ENCODE measurements at places on chromosomes 13 and 19. TPM values are rescaled to one million over a fixed set of nuclear protein-coding genes. Genes with fewer than 3 reads are reported as not detected.
A peak's percentile ranks its signal among the peaks of the same experiment; 100 is the strongest.

DNA sequence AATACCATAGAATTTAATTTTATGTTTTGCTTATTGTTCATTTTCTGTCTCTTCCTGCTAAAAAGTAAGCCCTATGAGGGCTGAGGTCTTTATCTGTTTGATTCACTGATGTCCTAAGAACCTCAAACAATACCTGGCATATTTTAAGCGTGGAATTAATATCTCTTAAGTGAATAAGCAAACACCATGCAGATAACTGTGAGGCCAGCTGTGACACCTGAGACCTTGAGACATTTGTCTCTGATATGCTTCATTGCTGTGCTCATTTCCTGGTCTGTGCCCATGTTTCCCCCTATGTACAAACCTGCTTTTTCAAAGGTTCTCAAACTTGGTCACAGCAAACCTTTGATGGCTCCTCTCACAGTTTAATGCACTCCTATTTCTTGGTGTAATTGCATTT is 254.6 kb downstream of the COG6 start:
- H3K27ac ChIP-seq, result no peak overlapping the region
- peaks cover 8% of the 10 kb centered on the region for H3K36me3 ChIP-seq
- H3K27me3 ChIP-seq, result peaks cover 3% of the 10 kb centered on the region
- no peak for DNase-seq

- H3K4me1 ChIP-seq, result peaks cover 2% of the 10 kb centered on the region
- H3K27me3 ChIP-seq, result peaks cover 10% of the 10 kb centered on the region
- no peak overlapping the region for H3K4me3 ChIP-seq
- DNase-seq, result no peak
- H3K27ac ChIP-seq, result no peak overlapping the region
- H3K36me3 ChIP-seq, result no peaks in the 10 kb centered on the region
Measured at GRCh38 chr13:50577806-50578205, 265.7 kb downstream of the DLEU7 start.

DNA sequence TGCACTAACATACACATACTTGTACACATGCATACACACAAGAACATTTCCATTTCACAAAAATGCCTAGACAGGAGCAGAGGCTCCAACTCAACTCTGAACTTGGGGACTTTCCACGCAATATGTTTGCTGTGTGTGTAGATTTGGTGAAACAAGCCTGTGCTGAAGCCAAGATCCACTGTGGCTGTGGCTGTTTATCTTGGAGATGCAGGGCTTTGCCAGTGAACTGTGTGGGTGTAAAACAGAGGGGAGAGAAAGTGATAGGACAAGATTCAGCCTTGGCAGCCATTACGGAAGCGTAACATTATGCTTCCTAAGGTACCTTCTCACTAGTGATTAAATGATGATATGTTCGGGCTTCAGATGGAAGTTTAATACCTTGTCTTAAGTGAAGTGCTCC is 73.2 kb upstream of the MBNL2 start:
- H3K36me3 ChIP-seq, result no peaks in the 10 kb centered on the region
- H3K27me3 ChIP-seq, result peaks cover 13% of the 10 kb centered on the region
- no peak overlapping the region for H3K27ac ChIP-seq
- H3K4me1 ChIP-seq, result no peaks in the 10 kb centered on the region

DNA sequence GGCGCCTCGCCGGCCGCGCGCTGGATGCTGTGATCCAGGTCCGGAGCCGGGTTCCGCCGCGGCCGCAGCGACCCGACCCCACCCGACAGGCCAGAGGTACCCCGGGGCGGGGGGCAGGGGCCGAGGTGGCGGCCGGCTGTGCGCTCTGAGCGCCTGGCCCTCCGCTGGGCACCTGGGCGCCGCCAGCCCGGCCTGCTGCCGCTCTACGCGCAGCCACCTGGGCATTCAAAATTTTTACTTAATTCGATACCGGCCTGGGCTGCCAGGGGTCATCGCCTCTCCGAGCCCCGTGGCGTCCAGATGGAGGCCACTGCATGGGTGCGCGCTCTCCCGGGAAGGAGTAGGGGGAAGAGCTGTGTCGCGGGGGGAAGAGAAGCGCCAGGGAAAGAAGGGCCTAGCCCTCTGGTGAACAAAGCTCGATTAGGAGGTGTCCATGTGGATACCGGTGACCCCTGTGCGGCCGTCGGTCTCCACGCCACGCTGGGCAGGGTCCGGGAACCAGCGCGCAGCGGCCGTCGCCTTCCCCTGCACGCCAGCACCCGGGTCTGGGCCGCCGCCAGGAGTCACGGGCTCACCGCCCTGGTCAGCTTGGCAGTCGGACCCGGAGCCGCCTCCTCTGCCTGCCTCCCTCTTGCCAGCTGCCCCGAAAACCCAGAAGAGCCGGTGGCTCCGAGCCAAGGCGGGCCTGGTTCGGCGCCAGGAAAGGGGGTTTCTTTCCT is 666 bp downstream of the BIVM start:
- peak overlapping the region; percentile 96 for H3K4me3 ChIP-seq
- no peaks in the 10 kb centered on the region for H3K27me3 ChIP-seq
- H3K27ac ChIP-seq, result peak overlapping the region; percentile 87

- peak overlapping the region; percentile 72 for H3K4me3 ChIP-seq
- peaks cover 47% of the 10 kb centered on the region for H3K27me3 ChIP-seq
- no peaks in the 10 kb centered on the region for H3K36me3 ChIP-seq
- DNase-seq, result no peak
Measured at GRCh38 chr19:43638214-43638994, 1.2 kb downstream of the CADM4 start.

GRCh38 chr19:45999653-46000121 is 4.4 kb downstream of the CCDC61 start:
- no peak for DNase-seq
- peak overlapping the region; percentile 60 for H3K27ac ChIP-seq
- no peaks in the 10 kb centered on the region for H3K27me3 ChIP-seq
- H3K36me3 ChIP-seq, result peaks cover 10% of the 10 kb centered on the region

DNA sequence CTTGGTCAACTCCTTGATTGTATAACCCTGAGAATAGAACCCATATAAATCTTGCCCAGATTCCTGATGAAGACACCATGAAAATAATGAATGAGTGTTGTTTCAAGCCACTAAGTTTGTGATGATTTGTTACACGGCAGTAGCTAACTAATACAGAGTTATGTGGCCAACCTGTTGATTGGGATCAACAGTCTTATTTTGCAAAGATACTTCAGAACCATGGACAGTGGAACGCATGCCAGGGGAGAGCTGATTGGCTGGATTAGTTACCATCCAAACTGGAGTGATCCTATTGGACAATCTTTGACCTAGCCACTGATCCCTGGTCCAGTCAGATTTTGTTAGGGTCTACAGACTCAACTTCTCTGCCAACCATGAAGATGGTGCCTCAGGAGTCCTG is 26.6 kb downstream of the CD70 start:
- DNase-seq, result no peak
- peaks cover 2% of the 10 kb centered on the region for H3K4me1 ChIP-seq
- no peaks in the 10 kb centered on the region for H3K36me3 ChIP-seq
- H3K27me3 ChIP-seq, result peaks cover 24% of the 10 kb centered on the region
- H3K4me3 ChIP-seq, result no peak overlapping the region
- H3K27ac ChIP-seq, result no peak overlapping the region

DNA sequence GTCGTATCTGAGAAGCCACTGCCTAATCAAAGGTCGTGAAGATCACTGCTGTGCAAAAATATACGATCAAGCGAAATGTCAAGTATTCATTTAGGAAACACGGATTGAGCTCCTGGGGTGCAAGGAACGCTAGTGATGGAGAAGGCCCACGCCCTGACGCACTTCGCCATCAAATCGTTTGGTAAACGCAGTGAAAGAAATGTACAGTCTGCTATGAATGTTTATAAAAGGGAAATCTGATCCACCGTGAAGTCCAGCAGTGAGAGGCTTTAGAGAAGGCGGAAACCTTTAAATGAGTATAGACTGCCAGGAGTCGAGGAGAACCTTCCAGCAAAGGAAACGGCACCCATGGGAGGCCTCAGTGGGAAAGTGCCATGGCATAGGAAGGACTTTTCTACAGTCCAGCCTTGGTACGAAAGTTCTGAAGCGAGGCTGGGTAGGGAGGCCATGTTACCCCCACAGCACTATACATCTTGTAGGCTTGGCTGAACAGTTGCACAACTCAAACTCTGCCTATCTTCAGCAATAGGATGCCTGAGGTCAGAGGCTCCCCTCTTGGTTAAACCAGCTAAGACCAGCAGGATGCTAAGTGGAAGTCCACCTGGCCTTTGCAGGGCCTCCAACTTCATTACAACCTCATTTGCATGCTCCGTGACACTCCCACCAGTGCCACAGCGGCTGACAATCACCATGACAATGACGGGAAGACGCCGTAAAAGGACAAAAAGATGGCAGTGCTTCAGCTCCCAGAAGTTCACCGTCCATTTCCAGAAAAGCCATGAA is 20.4 kb downstream of the PCID2 start:
- H3K36me3 ChIP-seq, result peaks cover 48% of the 10 kb centered on the region
- no peak for DNase-seq
- no peaks in the 10 kb centered on the region for H3K27me3 ChIP-seq
- peaks cover 29% of the 10 kb centered on the region for H3K4me1 ChIP-seq
- no peak overlapping the region for H3K4me3 ChIP-seq

The DHDH gene
- 2.6 TPM for total RNA-seq

GRCh38 chr19:30385174-30385573 is 13.0 kb downstream of the ZNF536 start:
- H3K4me1 ChIP-seq, result no peaks in the 10 kb centered on the region
- H3K4me3 ChIP-seq, result no peak overlapping the region
- no peaks in the 10 kb centered on the region for H3K36me3 ChIP-seq
- no peaks in the 10 kb centered on the region for H3K27me3 ChIP-seq
- no peak overlapping the region for H3K27ac ChIP-seq

- no peaks in the 10 kb centered on the region for H3K36me3 ChIP-seq
- H3K27ac ChIP-seq, result no peak overlapping the region
- no peak overlapping the region for H3K4me3 ChIP-seq
- no peak for DNase-seq
Measured at GRCh38 chr13:101258071-101258470, 158.2 kb downstream of the NALCN start.

- H3K4me1 ChIP-seq, result no peaks in the 10 kb centered on the region
- H3K27me3 ChIP-seq, result peaks cover 16% of the 10 kb centered on the region
- DNase-seq, result no peak
- H3K4me3 ChIP-seq, result no peak overlapping the region
- H3K36me3 ChIP-seq, result no peaks in the 10 kb centered on the region
- H3K27ac ChIP-seq, result no peak overlapping the region
Measured at GRCh38 chr13:78129359-78129758, 210.7 kb upstream of the EDNRB start.

- no peak for DNase-seq
- no peaks in the 10 kb centered on the region for H3K4me1 ChIP-seq
- no peak overlapping the region for H3K27ac ChIP-seq
- H3K4me3 ChIP-seq, result no peak overlapping the region
- peaks cover 4% of the 10 kb centered on the region for H3K27me3 ChIP-seq
Measured at GRCh38 chr19:1232652-1233072, 5.1 kb downstream of the CBARP start.

DNA sequence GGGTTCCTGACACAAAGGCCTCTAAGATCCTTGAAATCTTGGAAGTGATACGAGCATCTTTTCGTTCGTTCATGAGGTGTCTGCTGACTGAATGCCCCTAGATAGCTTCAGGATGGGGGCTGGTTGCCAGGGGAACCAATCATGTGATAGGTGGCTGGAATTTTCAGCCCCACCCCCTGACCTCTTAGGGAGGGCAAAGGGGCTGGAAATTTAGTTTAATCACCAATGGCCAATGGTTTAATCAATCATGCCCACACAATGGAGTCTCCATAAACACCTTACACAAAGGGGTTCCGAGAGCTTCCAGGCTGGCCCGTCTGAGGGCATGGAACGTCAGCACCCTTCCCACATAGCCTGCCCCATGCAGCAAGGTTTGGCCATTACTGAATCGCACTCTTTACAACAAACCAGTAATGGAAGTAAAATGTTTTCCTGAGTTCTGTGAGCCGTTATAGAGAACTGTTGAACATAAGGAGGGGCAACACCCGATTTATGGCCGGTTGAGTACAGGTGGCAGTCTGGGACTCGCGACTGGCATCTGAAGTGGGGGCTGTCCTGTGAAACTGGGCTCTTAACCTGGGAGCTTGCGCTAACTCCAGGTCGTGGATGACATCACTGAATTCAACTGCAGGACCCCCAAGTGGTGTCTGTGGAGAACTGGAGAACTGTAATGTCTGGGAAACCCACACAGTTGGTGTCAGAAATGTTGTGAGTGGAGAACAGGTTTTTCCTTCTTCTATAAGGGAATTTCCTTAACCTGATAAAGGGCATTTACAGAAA is 25.6 kb downstream of the MLLT1 start:
- H3K4me1 ChIP-seq, result peaks cover 8% of the 10 kb centered on the region
- H3K27ac ChIP-seq, result no peak overlapping the region
- DNase-seq, result no peak
- no peaks in the 10 kb centered on the region for H3K27me3 ChIP-seq

The GIPC1 gene
- total RNA-seq, result 32.4 TPM

The LRRC4B gene
- total RNA-seq, result not detected

DNA sequence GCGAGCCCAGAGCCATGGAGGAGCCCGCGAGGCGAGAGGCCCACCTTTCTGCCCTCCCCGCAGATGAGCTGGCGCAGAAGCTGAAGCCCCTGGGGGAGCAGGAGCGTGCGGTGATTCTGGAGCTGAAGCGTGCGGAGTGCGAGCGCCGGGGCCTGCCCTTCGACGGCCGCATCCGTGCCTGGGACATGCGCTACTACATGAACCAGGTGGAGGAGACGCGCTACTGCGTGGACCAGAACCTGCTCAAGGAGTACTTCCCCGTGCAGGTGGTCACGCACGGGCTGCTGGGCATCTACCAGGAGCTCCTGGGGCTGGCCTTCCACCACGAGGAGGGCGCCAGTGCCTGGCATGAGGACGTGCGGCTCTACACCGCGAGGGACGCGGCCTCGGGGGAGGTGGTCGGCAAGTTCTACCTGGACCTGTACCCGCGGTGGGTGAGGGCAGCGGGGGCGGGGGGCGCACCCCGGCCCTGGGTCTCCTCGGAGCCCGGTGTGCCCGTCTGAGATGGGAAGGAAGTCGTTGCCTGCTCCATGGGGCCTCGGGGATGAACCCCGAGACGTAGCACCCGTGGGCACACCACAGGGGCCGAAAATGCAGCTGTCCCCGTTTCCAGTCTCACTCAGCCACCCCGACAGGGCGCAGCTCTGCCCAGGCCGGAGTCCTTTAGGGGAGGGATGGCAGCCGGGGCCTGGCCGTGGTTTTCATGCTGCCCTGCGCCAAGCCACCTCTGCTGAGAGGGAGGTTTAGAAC is 12.1 kb upstream of the ZNF554 start:
- no peak for DNase-seq
- H3K36me3 ChIP-seq, result peaks cover 6% of the 10 kb centered on the region
- H3K27me3 ChIP-seq, result no peaks in the 10 kb centered on the region
- H3K27ac ChIP-seq, result no peak overlapping the region

The KLK8 gene
- not detected for total RNA-seq

The ZNF490 gene
- 17.4 TPM for total RNA-seq

DNA sequence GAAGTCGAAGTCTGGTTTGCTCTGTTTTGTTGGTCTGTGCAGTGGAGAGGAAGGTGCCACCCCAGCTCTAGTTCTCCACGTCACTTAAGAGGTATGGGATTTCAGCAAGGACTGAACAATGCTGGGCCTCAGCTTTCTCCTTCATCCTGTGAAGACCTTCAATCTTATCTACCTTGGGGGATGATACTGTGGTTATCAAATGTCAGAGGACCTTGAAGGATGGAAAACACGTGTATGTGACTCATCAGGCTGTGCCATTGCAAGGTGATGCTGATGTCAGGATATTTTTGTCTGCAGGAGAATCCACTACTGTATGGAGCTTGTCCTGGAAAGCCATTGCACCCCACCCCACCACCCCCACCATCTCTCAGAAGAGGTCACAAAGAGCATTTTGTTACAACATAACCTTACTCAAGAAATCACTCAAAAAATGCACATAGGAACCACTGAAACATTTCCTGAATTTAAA is 81.4 kb upstream of the UQCRFS1 start:
- no peak for DNase-seq
- peaks cover 5% of the 10 kb centered on the region for H3K27me3 ChIP-seq
- no peak overlapping the region for H3K27ac ChIP-seq
- H3K4me1 ChIP-seq, result peaks cover 3% of the 10 kb centered on the region
